ENCODE measurements at places on chromosomes 16 and 17.

- no peak for DNase-seq
Observed at GRCh38 chr17:43534909-43535308, 11.2 kb downstream of the ETV4 start.

- DNase-seq: no peak
Observed at GRCh38 chr17:81332914-81333528, 37.9 kb upstream of the SLC38A10 start.

DNA sequence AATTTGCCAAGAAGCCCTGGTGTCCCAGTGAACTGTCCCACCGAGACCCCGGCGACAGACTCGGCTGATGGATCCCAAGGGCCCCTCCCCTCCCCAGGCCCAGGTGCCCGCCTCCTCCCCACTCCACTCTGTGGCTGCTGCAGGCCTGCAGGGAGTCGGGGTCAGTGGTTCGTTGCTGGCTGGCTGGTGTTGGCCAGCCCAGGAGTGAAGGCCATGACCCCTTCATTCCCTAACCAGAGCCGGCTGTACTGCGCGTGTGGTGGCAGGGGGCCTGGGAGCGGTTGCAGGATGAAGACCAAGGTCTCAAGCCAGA lies 9.2 kb upstream of the TBX2 start:
- DNase-seq: no peak

GRCh38 chr16:67150833-67151396 lies at the start of gene B3GNT9:
TSS of gene B3GNT9 (minus strand) at chr16:67150998. CDS start at chr16:67150485, 513 bp downstream.
- no peak for DNase-seq

- peak; percentile 44 for DNase-seq
Observed at GRCh38 chr16:11742093-11742535, 543 bp downstream of the TXNDC11 start.

DNA sequence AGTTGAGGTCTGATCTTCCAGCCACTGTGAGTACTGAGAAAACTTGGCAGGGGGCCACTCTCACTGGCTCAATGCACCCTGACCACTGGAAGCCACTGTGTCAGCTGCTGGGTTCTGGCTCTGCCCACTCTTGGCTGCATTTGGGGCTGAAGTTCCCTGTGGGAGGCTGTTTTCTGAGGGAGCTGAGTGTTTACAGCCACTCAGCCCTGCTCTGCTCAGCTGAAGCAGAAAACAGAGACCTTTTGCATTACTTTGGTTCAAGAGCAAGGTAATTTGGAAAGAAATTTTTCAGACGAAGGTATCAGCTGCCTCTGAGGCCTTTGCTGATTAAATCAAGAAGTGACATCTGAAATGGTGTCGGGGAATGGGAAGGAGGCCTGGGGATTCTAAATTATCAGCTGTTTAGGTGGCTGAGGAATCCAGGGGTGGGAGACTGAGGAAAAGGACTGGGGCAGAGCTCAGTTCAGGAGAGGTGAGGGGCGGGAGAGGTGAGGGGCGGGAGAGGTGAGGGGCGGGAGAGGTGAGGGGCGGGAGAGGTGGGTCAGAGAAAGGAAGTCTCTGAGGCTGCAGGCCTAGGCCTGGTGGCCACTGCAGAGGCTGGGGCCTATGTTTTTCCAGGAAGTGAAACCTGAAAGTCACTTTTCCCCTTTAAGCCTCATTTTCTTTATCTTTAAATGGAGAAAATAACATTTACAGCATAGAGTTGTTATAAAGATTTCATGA lies at the start of gene ACSM5:
TSS of gene ACSM5 (plus strand) at position 137 of the 723 bp plus-strand sequence. CDS start 1,951 bp downstream, outside the sequence.
- no peak for DNase-seq

DNA sequence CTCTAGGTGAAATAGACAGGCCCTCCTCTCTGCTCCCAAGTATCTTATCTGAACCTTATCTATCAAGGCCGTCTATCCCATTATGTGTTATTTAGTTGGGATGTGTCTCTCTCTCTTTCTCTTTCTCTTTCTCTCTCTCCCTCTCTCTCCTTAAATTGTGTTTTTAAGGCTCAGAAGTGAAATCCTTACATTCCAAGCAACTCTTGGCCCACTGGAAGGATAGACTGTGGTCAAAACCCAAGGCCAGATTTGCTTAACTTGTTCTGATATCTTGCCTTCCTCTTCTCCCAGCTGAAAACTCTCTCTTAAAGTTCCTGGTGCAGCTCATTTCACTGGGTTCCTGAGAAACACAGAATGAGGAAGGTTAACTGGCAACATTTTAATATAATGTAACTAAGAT lies 14.7 kb downstream of the CDRT4 start:
- DNase-seq: no peak

DNA sequence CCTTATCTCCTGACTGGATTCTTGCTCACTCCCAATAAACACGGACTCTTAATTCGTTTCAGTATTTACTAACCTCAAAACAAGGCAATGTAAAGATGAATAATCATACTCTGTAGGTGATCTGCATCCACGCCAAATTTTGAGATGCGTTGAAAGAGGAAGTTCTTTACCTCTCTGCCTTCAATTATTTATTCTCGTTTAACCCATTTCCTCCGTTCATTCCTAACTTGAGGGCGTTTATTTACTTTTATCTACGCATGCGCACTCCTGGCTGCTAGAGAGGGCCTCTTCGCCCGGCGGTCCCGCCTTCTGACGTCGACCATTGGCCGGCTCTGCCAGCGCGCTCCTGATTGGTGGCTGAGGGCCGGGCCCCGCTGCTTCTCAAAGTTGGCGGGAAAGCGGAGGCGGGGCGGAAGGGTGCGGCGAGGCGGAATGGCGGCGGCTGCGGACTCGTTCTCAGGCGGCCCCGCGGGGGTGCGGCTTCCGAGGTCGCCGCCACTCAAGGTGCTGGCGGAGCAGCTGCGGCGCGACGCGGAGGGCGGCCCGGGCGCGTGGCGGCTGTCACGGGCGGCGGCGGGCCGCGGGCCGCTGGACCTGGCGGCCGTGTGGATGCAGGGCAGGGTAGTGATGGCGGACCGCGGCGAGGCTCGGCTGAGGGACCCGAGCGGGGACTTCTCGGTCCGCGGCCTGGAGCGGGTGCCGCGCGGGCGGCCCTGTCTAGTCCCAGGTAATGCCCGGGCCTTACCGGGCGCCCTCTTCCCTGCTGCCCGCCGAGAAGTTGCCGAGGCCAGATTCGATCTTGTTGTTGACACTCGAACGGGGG lies at the start of gene RMI2:
TSS of gene RMI2 (plus strand) at position 420 of the 823 bp plus-strand sequence. CDS start at position 433, 13 bp downstream.
- peak; percentile 98 for DNase-seq

DNA sequence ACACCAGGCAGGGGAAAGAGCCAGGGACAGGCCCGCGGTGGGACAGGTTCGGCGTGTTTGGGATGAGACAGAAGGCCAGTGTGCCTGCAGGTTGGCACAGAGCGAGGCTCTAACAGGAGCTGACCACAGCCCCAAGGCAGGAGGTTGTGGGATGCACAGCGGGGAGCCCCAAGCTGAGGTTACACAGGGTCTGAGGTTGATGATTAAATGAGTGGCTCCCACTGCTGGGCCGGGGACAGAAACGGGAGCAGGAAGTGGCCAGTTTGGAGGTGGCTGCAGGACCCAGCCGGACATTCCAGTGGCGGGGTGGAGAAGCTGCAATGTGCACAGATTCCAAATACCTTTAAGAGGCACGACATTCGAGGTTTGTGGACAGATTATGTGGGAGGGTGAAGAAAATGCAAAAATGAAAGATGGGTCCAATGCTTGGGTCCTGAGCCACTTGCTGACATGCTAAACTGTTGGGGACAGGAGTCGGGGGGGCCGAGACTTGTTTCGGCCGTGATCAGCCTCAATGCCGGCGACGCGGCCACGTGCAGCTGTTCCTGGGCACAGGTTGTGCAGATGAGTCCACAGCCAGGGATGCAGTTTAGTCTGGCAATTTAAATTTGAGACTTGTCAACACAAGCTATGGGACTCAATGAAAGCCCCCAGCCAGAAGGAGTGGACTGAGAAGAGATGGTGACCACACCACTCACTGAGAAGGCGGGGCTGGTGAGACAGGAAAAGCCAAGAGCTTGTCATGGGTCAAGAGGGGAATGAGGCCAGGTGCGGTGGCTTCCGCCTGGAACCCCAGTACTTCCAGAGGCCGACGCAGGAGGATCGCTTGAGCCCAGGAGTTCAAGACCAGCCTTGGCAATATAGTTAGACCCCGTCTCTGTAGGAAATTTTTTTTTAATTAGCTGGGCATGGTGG lies 8.7 kb downstream of the ENPP7 start:
- DNase-seq: no peak

DNA sequence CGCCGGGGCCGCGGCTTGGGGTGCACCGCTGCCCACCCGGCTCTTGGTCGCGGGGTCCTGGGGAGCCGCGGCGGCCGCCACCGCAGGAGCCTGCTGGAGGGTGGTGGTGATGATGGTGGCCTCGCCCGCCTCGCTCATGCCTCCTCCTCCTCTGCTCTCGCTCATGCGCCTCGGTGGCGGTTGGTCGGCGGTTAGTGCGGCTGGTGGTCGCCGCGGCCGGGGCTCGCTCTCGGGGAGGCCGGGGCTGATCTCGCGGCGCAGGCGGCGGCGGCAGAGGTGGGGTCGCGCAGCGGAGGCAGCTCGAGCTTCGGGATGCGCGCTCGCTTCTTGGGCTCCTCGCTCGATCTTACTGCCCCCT lies 41.6 kb downstream of the AHSP start:
- DNase-seq: no peak

DNA sequence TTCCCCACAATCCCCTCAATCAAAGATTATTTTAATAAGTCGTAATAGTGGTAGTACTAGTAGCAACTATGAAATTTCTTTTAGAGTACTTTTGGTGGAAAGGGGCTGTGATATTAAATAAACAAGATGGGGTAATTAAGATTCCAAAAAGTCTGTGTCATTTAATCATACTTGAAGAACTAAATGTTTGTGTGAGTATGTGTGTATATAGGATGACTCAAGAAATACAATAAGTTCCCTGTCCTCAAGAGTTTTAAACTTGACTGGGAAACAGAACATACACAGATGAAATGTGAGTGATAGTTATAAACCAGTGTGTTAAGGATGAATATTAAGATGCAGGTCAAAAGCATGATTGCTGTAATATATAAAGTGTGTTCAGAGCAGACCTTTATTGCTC lies 2.3 kb downstream of the ALDH3A2 start:
- no peak for DNase-seq

- no peak for DNase-seq
Observed at GRCh38 chr16:83952587-83952939, 477 bp upstream of the OSGIN1 start.

DNA sequence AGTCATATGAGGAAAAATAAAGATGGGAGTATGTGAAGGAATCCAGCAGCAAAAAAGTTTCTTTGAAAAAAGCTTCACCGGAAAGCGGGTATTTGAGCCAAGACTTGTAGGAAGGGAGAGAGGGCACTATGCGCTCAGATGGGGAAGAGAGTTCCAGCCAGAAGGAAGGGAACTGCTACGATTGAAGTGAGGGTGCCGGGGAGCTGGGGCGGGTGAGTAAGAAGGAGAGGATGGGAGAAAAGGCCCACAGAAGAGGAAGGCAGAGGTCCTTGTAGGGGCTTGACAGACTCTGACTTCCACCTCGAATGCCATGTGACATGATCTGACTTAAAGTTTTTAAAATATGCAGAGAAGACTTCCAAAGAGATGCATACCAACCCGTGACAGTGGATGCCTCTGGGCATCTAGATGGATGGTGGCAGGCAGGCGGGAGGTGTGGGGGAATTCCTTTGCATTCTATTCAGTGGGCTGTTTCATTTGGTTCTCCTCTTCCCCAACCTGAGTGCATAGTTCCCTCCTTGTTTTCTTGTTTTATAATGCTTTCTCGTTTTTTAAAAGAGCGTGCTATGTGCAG lies 44.9 kb downstream of the CDRT4 start:
- no peak for DNase-seq

DNA sequence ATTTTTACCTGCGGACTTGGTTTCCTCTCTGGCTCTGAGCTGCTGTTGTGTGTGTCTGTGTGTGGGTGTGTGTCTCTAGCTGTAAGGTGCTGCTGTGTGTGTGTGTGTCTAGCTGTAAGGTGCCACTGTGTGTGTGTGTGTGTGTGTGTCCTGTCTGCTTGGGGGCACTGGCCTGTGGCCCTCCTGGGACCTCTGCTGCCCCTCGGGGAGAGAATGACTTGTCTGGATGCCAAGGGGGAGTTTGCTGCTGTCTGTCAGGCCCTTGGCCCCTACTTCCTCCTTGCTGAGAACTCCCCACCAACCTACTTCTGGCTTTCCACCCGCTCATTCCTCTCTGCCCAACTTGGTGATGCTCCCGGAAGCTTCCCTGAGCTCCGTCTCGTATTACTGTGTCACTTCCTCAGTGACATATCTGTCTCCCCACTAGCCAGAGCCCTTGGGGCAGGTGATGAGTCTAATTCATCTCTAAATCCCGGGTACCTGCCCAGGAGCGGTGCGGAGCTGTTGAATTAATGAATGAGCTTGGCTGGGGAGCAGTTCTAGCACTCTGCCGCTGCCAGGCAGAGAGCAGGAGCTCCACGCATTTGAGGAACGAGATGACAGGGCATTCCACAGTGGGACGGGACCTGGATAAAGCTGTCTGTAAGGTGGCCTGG lies 3.5 kb upstream of the LASP1NB start:
- no peak for DNase-seq

GRCh38 chr16:27849621-27850020 lies 213.9 kb downstream of the GSG1L start:
- DNase-seq: no peak

GRCh38 chr16:23871924-23872323 lies 36.1 kb downstream of the PRKCB start:
- DNase-seq: no peak

DNA sequence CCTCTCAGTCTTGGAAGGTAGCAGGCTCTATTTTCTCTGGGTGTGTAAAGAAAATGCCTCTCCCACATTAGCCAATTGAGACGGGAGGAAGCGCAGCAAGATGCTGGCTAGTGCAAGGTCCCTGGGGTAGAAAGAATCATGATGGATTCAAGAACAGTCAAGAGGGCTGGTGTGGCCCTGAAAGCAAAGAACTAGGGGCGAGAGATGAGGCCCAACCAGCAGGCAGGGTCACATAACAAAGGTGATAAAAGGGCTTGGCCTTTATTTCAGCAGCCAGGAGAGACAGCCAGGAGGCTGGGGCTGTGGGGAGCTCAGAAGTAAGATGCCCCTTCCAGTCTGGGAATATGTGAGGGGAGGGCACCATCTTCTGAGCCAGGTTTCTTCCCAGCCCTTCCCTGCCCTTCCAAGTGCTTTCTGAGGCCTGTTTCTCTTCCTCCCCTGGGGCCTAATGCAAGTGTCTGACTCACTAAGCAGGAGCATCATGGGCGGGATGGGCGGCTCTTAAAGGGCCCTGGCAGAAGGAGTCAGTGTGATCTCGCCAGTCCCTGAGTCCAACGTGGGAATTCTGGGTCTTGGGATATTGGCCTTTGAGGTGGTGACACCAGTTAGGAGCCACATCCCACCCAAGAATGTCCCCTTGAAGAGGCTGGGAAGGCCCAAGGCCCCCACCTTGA lies 3.9 kb upstream of the NLRC5 start:
- DNase-seq: no peak

GRCh38 chr17:76643553-76644148 lies at the start of gene ST6GALNAC1:
TSS of gene ST6GALNAC1 (minus strand) at chr17:76643757. CDS start at chr17:76643638, 119 bp downstream.
- no peak for DNase-seq

DNA sequence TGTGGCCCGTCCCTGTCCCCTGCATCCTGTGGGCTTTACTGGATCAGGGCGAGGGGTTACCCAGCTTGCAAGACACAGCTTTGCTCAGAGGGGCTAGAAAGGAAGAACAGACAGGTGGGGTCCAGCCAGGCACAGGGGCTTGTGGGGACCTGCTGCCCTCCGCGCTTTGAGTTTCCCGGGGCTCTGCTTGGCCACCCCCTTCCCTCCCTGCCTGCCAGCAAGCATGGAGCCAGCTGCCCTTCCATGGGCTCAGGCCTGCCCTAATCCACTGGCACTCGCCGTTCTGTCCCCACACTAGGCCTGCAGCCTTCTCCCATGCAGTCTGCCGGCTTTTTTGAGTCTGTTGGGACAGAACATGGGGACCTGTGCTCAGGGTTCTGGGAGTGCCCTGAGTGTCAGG lies 3.4 kb downstream of the SNN start:
- DNase-seq: no peak

Data from activated CD4-positive, alpha-beta T cell treated with anti-CD3 and anti-CD28 coated beads, Interleukin-2, amount 50 U/mL, for 16 hours (primary cell).